NCI-H345 (cell line): ENCODE measurements at places on chromosomes 4 and X.

- no peak for DNase-seq
These were observed 872.6 kb downstream of the FSTL5 start for GRCh38 chr4:161291222-161291621.

DNA sequence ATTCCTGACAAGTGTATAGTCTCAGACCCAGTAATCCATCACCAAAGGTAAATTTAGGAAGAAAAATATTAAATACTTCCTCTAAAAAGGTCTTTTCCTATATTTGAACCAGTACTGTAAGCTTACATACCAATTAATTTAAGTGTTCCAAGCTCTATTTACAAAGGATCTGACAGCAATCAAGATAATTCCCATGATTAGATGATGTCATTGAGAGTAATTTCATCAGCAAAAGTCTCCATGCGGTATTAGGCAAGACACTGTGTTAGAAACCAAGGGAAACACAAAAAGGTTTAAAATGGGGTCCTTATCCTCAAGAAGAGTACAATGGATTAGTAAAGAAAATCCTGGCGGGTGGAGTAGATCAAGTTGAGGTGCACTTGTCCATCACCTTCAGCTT is 198.5 kb downstream of the PRDM5 start:
- no peak for DNase-seq

GRCh38 chr4:34566091-34566490 is 1678.2 kb downstream of the ARAP2 start:
- peak; percentile 8 for DNase-seq

DNA sequence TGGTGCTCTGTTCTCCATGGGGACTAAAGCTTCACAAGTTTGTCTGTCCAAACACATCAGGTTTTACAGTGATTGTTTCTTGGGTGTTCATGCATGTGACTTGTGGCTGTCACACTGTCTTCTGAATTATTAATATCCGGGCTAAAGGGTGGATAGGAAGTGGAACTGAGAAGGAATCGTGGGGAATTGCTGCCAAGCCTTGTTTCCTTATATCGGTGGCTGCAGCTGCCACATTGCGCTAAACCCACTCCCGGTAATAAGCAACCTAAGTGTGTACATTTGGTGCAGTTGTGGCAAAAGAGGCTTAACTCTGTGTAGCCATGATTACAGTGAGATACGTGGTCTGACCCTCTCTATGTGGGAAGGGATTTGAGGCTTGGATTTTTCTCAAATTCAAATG is 30.7 kb downstream of the SEPTIN11 start:
- DNase-seq, result no peak

GRCh38 chrX:136488706-136489105 is 959 bp downstream of the BRS3 start:
- no peak for DNase-seq

GRCh38 chrX:11445540-11445939 is 152.3 kb downstream of the AMELX start:
- DNase-seq, result no peak

- DNase-seq, result no peak
These were observed 71.0 kb downstream of the MGST2 start for GRCh38 chr4:139736661-139737060.

- no peak for DNase-seq
These were observed 28.8 kb upstream of the PCSK1N start for GRCh38 chrX:48864210-48864609.

- no peak for DNase-seq
These were observed 914 bp downstream of the TRAPPC2 start for GRCh38 chrX:13733506-13733905.

DNA sequence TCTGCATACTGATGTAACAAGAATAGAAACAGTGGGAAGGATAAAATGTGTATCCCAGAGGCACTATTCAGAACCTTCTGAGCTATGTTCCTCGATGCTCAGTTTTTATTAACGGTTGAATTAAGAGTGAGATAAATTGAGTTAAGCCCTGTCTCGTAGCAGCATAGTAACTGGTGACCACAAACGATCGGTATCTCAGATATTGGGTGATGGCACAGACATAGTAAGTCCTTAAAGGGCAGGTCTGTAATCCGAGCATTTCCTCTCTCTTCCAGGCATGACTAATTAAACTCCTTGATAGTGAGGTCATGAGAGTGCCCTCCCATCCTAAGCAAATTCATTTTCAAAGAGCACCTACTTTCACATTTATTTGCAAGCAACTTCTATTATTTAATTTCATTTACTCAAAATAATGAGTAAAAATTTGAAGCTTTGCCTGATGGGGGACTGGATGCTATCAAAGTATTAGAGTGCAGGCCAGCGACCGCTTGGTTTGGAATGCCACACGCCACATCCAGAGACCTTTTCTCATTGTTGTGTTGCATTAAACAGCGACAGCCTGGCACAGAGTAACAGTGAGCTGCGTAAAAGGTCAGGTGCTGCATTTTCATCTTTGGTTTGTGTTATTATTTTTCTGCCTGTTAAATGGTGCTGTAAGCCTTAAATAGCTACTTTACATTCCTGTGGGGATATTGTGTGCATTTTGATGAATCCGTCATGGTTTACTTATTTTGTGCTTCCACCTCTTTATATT is 101.9 kb downstream of the PCDH7 start:
- no peak for DNase-seq

DNA sequence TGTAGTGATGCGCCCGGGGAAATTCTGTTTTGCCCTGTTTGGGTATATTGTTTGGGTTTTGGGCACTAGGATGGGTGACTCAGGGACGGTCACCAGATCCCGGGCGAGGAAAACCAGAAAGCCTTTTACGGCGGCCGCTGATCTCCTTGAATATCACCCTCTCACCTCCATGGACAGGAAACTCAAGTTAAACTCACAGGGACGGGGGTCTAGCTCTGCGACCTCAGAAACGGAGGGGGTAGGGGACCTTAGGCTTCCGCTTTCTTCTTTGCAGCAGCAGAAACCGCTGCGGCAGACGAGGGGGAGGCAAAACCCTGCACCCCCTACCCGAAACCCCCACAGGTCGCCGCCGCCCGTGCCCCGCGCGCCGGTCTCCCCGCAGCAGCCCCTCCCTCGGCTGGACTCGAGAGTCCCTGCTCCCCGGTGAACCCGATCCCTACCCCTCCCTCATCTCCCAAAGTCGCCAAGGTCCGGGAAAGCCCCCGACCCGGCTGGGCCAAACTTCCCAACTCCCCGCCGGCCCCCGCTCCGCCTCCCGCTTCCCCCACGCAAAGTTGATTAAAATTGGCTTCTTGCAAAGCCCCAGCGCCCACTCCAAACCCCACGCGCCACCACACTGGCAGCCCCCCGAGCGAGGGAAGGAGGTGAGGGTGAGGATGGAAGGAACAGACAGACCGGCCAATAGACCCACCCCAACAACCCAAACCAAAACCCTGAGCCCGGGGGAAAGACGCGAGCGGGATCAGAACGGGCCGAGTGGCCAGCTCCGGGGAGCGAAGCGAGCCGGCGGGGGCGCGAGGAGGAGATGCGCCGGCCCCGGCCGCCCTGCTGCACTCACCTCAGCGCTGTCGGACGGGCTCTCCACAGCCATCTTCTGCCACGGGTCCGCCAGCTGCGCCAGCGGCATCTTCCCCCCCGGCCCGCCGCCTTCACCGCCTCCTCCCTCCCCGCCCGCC is 705 bp downstream of the RPS6KA3 start:
- DNase-seq, result peak; percentile 22

DNA sequence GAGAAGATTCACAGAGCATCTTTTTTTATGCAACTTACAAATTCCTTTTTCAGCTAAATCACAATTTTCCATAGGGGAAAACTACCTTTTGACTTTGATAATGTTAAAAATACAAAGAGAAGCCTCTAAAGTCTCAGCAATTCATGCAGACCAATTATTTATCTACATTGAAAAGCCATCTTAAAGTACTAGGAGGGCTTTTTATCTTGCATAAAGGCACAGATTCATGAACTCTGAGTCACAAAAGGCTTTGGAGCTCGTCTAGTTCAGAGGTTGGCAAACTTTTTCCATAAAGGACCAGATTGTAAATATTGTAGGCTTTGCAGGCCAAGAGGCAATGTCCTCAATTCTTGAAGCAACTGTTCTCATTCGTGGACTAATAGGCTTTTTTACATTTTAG is 210.4 kb upstream of the HDX start:
- no peak for DNase-seq

- no peak for DNase-seq
These were observed 43.3 kb upstream of the SLC39A8 start for GRCh38 chr4:102388611-102389010.

GRCh38 chr4:88219099-88219498 is 60.7 kb upstream of the ABCG2 start:
- DNase-seq, result peak; percentile 42

DNA sequence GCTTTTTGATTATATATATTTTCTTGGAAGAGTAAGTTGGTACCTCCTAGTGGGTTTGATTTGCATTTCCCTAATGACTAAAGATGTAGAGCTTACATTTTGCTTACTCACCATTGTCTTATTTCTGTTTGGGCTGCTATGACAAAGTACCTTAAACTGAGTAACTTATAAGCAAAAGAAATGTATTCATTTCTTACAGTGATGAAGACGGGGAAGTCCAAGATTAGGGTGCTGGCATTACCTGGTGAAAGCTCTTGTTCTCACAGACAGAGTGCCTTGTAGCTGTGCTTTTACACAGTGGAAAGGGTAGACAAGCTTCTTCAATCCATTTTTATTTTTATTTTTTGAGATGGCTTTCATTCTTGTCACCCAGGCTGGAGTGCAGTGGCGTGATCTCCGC is 229.2 kb upstream of the AGA start:
- DNase-seq, result no peak

GRCh38 chr4:160563552-160564282 is 1460.8 kb downstream of the RAPGEF2 start:
- no peak for DNase-seq

DNA sequence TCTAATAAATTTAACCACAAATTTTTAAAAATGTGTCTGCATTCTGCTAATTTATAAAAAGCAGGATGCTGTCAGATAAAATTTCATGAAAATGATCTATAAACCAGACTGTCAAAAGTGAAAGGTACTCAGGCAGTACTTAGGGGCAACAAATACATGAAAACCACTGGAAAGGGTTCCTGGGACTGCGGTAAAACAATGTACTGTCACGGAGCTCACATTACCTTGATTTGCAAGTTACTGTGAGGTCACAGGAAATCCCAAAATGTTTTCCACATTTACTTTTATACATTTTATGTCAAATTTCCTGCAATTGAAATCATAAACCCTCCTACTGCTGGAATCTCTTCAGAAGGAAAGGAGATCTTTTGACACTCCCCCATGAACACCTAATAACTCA is 45.3 kb downstream of the SHISA3 start:
- no peak for DNase-seq

GRCh38 chr4:113007151-113007550 is 42.3 kb upstream of the ANK2 start:
- DNase-seq, result no peak

- DNase-seq, result no peak
These were observed 60.6 kb downstream of the NOCT start for GRCh38 chr4:139076016-139076744.

- DNase-seq, result no peak
These were observed 88.8 kb upstream of the CCDC160 start for GRCh38 chrX:134148172-134148692.

DNA sequence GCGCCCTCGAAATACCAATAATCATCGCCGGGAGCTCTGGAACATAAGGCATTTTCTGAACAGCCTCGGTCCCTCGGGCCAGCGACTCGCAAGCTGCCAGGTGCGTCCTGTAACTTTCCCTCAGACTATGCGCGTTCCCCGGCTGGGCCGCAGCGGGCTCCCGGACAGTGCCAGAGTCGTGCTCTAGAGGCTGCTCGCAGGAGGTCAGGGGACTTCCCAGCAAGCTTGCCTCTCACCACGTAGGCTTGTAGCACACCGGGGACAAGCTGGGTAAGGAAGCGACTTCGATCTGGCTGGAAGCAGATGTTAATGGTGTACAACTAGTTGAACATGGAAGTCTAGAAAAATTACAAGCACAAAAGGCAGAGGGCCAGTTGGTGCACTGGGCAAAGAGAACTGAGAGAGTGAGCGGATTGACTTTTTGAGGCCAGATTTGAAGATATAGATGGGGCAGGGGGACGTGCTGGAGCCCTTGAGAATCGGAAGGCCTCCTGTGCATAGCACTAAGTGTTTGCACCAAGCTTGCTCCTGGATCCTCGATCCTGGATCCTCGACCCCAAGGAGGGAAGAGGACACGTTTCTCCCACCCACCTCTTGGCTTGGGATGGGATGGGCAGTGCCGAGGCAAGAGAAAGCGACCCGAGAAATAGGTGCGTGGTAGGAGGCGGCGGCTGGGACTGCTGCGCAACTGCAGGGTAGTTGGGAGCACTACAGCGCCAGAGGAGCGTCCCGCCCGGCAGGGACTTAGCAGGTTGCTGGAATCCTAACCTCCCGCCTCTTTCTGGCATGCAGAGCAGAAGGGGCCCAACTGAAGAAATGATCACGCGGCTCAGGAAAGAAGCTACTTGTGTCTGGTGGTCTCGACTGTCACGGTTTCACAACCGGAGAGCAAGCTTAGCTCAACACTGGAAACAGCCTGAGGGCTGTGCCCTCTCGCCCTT is 19.9 kb upstream of the ZIC3 start:
- DNase-seq, result no peak

DNA sequence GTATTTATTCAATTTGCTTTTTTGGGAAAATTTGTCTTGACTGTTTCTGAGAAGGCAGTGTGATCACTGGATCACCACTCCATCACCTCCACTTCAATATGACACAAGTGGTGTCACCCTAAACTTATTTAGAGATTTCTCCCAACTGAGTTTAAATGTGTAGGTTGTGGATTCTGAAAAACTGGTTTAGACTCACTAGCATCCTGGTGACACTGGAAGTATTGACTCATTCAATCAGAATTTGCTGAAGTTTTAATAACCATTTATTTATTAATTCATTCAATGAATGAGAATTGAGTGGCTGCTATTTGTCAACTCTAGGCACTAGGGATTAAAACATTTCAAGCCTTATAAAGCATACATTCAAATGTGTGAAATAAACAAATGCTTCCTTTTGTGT is 819.1 kb upstream of the EPHA5 start:
- DNase-seq, result no peak

DNA sequence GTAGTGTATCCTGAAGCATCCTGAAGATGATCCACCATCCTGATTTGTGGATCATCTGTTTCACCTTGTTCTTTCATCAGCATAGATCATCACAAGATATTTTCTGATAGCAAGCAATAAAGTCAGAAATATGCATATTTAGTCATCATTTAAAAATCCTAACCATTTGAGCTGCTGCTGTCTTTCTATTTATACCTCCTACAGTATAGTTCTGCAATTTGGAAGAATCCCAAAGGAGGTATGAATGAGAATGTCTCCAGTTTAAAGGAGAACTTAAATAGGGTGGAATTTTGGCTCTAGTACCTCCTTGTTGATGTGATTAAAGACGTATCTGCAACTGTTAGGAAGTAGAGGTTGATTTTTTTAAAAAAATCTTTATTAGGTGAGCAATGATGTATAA is 7.6 kb downstream of the SLC25A14 start:
- DNase-seq, result no peak

DNA sequence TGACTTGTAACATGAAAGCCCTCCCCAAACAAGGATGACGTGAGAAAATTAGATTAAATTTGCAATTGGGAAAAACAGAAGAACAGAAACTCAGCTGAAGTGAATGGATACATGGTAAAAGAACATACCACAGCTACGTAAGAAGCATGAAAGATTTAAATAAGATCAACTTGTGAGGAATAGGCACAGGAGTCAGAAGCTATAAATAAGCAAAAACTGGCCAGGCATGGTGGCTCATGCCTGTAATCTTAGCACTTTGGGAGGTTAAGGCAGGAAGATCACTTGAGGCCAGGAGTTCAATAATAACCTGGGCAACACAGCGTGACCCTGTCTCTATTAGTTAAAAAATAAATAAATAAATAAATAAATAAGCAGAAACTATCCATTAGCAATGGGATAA is 33.6 kb upstream of the ZCCHC13 start:
- no peak for DNase-seq

GRCh38 chrX:31508338-31508737 is 436.5 kb upstream of the FTHL17 start:
- no peak for DNase-seq
